Thoracic aorta (tissue), 2 donors: ENCODE measurements at places on chromosomes 16 and 17.
A peak's percentile ranks its signal among the peaks of the same experiment; 100 is the strongest.

DNA sequence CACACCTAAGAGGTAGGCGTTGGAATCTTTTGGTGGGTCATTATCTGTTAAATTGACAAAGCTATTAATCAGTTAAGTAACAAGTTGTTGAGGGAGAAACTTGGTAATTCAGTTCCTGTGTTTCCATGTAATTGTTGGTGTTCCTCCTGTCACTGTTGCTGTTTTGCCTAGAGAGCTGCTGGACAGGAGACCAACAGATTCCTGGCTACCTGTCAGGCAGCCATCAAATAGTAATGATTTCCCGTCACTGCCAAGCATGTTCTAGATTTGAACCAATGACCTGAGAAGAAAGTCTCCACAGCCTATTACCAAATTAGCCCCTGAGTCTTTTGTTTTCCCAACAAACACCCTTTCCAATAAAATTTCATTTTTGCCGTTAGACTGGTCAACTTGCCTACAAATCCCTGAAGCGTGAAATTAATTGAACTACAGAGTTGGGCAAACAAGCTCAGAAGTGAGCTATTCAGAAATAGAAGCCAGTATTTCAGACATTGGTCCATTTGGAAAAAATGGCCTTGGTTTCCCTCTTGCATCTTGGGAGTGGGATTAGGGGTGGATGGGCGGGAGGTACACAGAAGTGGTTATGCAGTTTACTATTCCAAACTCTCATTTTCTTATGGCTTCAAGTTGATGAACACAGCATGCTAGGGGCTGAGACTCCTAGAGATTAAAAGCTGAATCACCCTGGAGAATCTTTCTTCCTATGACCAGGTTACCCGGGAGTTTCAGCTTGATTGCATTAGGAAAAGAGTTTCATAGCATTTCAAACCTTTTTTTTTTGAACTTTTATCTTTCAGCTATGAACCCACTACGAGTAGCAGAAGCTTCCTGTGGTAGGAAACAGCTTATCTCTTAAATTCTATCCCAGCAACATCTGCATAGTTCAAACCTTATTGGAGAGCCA, 262.8 kb upstream of the MAF start:
- no peak overlapping the region for H3K27ac ChIP-seq
- no peaks in the 10 kb centered on the region for H3K4me1 ChIP-seq
- DNase-seq, result no peak
- H3K4me3 ChIP-seq, result no peak overlapping the region
- H3K36me3 ChIP-seq, result no peaks in the 10 kb centered on the region

DNA sequence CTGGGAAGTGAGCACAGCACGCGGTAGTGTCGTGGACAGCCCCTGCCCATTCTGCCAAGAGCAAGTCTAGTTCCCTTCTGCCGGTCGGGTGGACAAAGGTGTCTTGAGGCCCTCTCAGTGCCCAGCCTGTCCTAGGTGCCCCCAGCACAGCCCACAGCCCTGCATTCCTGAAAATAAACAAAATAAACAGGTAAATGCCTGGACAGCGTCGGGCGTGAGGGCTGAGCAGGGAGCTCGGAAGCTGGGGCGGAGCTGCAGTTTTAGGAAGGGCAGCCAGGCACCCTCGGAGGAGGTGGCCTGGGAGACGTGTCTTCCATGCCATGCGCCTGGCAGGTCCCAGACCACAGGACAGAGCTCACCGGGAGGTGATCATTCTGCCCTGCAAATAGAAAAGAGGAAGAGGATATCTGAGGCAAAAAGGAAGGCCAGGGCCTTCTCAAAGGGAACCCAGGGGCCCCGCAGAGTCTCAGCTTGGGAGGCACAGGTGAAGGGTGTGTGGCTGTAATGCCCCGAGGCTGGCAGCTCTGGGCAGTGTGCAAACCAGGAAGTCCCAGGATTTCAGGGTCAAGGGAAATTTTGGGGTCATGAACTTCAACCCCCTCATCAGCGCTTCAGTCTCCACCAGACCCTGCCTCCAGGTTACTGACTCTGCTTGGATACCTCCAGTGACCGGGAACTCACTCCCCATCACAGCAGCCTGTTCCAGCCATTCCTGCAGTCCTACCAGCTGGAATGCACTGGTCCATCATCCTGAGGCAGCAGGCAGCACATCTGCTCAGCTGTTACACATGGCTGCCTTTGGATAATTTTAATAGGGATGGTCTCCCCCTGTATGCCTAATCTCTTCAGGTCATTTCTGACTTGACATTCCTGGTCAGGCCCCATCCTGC, 1.7 kb downstream of the ZNF469 start:
- no peak for DNase-seq
- no peaks in the 10 kb centered on the region for H3K27me3 ChIP-seq
- peaks cover 8% of the 10 kb centered on the region for H3K4me1 ChIP-seq
- peak overlapping the region; percentile 60 for H3K4me3 ChIP-seq
- H3K36me3 ChIP-seq, result no peaks in the 10 kb centered on the region

DNA sequence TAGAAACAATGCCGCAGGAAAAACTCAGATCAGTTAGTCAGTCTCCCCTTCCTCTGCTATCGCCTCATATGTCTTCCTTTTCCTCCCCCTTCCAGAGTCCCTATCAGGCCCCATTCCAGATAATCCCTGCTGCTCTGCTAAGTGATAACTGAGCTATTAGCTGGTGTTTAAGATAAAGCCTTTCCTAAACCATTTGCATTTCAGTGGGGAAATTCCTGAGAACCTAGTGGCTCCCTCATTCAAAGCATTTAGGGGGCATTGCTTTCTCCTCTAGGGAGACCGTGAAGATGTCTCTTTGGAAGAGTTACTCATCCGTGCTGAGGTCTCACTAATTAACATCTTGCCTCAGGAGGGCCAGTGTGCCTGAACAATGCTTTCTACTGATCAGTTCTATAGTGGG, 401.6 kb downstream of the NPIPA7 start:
- DNase-seq, result no peak
- no peak overlapping the region for H3K27ac ChIP-seq
- H3K4me3 ChIP-seq, result no peak overlapping the region
- H3K36me3 ChIP-seq, result no peaks in the 10 kb centered on the region
- H3K4me1 ChIP-seq, result no peaks in the 10 kb centered on the region

GRCh38 chr17:32015245-32016013, 8.2 kb downstream of the LRRC37B start:
- H3K4me1 ChIP-seq, result no peaks in the 10 kb centered on the region
- no peak for DNase-seq
- H3K4me3 ChIP-seq, result no peak overlapping the region
- H3K36me3 ChIP-seq, result no peaks in the 10 kb centered on the region

GRCh38 chr16:17470908-17471718, at the start of gene XYLT1:
XYLT1 (minus strand) TSS chr16:17470960; CDS start chr16:17470796, 164 bp downstream.
- peak; percentile 89 for DNase-seq
- H3K27me3 ChIP-seq, result no peaks in the 10 kb centered on the region
- H3K4me3 ChIP-seq, result peak within 1 kb of the TSS; percentile 75
- H3K36me3 ChIP-seq, result no peaks in the 10 kb centered on the region
- peaks cover 38% of the 10 kb centered on the region for H3K4me1 ChIP-seq
- H3K27ac ChIP-seq, result peak within 1 kb of the TSS; percentile 97

- peak overlapping the region; percentile 28 for H3K4me3 ChIP-seq
- H3K27me3 ChIP-seq, result no peaks in the 10 kb centered on the region
- peaks cover 14% of the 10 kb centered on the region for H3K4me1 ChIP-seq
- peak; percentile 6 for DNase-seq
Observed at GRCh38 chr17:67441052-67441895, 64.2 kb downstream of the PITPNC1 start.

GRCh38 chr17:14019186-14019956, 49.9 kb upstream of the COX10 start:
- no peak for DNase-seq
- no peak overlapping the region for H3K27ac ChIP-seq
- H3K36me3 ChIP-seq, result no peaks in the 10 kb centered on the region
- no peaks in the 10 kb centered on the region for H3K27me3 ChIP-seq
- H3K4me3 ChIP-seq, result no peak overlapping the region
